ENCODE measurements at places on chromosomes 6 and 20. TPM values are rescaled to one million over a fixed set of nuclear protein-coding genes. Genes with fewer than 3 reads are reported as not detected.

The WFDC12 gene
- not detected for total RNA-seq

The LY86 gene
- 0.31 TPM for total RNA-seq

The PPT2 gene
- total RNA-seq: 18.8 TPM

The ADAM33 gene
- total RNA-seq: not detected

The LHFPL5 gene
- total RNA-seq: not detected

The BEND6 gene
- not detected for total RNA-seq

The TRIM15 gene
- total RNA-seq: not detected

The PXT1 gene
- total RNA-seq: not detected

The PRR18 gene
- 0.07 TPM for total RNA-seq

The RXRB gene
- total RNA-seq: 51.4 TPM

The PHACTR1 gene
- total RNA-seq: 0.04 TPM

The CALHM5 gene
- not detected for total RNA-seq

The NRSN1 gene
- not detected for total RNA-seq

The EYS gene
- not detected for total RNA-seq

The TTBK1 gene
- total RNA-seq: 1.1 TPM

The B3GALT4 gene
- total RNA-seq: 7.0 TPM

The SYNDIG1 gene
- not detected for total RNA-seq

The PDE10A gene
- not detected for total RNA-seq

The TCF19 gene
- 103 TPM for total RNA-seq

The MAFB gene
- total RNA-seq: 2.0 TPM

The MPIG6B gene
- total RNA-seq: not detected

The UST gene
- total RNA-seq: 6.4 TPM

The C6orf163 gene
- 1.5 TPM for total RNA-seq

The TINAG gene
- total RNA-seq: not detected

The SLA2 gene
- 47.8 TPM for total RNA-seq

The ZNF391 gene
- total RNA-seq: 2.9 TPM

The HLA-A gene
- 1,371 TPM for total RNA-seq

The HLA-DQB1 gene
- 16.0 TPM for total RNA-seq
